ENCODE measurements at places on chromosomes 5 and 9. TPM values are rescaled to one million over a fixed set of nuclear protein-coding genes. Genes with fewer than 3 reads are reported as not detected.

Gene TCF7
- 0.34 TPM for total RNA-seq

Gene ZNF608
- 35.3 TPM for total RNA-seq

Gene TMEM167A
- 29.8 TPM for total RNA-seq

Gene SPEF2
- total RNA-seq = 0.98 TPM

All from cardiac ventricle fibroblast (primary cell).